Panc1 (cell line): ENCODE measurements at places on chromosomes 6 and 20. TPM values are rescaled to one million over a fixed set of nuclear protein-coding genes. Genes with fewer than 3 reads are reported as not detected.

- H3K27ac ChIP-seq: no peak overlapping the region
- no peak for DNase-seq
- H3K4me1 ChIP-seq: no peaks in the 10 kb centered on the region
These were observed 29.5 kb downstream of the TCF21 start for GRCh38 chr6:133918208-133918930.

- no peak overlapping the region for H3K4me3 ChIP-seq
- H3K27me3 ChIP-seq: no peaks in the 10 kb centered on the region
- H3K36me3 ChIP-seq: no peaks in the 10 kb centered on the region
- no peak for DNase-seq
- no peaks in the 10 kb centered on the region for H3K4me1 ChIP-seq
These were observed 597.9 kb upstream of the FLRT3 start for GRCh38 chr20:14935285-14935684.

Gene OXT
- total RNA-seq: not detected

Gene TNFRSF6B
- total RNA-seq: not detected
